Ammon's horn (tissue), 1 donor: ENCODE measurements at places on chromosomes 7 and 10.
A peak's percentile ranks its signal among the peaks of the same experiment; 100 is the strongest.

GRCh38 chr7:157501581-157501980 is 164.8 kb downstream of the DNAJB6 start:
- DNase-seq = no peak

GRCh38 chr10:102399217-102400021 is 3.9 kb downstream of the NFKB2 start:
- peak; percentile 94 for DNase-seq

- no peak for DNase-seq
Observed at GRCh38 chr7:17722798-17723197, 217.5 kb downstream of the SNX13 start.

DNA sequence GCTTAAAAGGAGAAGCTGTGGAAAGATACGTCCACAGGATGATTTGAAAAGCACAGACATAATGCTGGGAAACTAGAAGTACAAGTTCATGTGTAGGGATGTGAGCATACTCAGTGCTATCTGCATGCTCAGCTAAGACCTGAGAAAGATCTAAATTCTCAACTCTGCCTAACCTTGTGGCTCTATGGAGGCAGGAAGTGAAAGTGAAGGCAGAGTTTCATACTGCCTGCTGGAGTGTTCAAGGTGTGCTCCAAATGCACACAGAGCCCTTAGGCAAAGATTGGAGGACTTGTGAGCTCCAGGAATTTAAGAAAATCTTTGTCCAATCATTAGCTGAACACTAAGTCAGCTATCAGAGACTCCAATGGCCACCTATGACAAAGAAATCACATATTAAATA is 190.9 kb downstream of the RNLS start:
- no peak for DNase-seq
